ENCODE measurements at places on chromosomes 11 and 22.

- DNase-seq = no peak
Measured at GRCh38 chr11:131027491-131027890, 111.2 kb upstream of the SNX19 start.

GRCh38 chr22:25637672-25638071 lies 73.2 kb downstream of the GRK3 start:
- no peak for DNase-seq

GRCh38 chr22:36208914-36209313 lies 7.3 kb upstream of the APOL4 start:
- no peak for DNase-seq

- DNase-seq = no peak
Measured at GRCh38 chr22:38213990-38214301, 12.2 kb downstream of the MAFF start.

GRCh38 chr22:21651521-21652009 lies 9.5 kb downstream of the SDF2L1 start:
- no peak for DNase-seq

DNA sequence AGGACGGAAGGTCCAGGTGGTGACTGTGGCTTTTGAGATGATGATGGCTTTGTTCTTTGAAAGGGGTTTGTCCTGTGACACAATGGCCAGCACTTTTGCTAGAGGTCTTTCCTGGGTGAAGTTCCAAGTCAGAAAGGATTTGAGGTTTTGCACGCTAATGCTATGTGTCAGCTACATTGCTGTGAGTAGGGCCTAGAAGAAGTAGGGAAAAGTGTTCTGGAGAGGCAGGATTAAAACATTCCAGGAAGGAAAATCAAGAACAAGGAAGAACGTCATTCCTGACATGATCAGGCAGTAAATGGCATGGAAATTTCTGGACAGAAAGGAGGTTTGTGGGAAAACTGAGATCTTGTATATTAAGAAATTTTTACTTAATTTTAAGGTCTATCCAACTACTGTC lies 290.7 kb downstream of the NTM start:
- no peak for DNase-seq

DNA sequence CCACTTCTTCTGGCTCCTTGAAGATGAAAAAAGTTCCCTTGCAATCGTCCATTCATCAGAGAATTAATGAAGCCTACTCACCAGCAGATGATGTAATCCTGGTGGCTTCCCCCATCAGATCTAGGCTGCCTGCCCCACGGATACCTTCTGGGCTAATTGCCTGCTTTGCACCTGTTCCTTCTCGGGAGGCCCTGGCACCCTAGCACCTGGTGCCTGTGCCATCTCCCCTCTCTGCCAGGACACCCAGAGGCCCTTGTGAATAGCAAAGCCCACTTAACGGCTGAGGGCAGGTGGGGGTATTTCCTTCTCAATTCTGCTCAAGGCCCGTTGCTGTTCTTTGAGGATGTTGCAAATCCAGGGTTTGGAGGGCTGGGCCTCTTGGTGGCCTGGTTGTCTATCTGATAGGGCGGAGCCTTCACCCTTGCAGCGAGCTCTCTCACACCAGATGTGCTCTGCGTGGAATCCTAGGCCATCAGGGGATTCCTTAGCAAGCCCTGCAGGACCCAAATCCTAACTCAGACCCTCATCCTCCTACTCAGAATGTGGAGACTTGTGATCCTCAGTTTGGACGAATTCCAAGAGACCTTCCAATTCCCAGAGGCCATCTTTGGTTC lies at the start of gene LMO2:
TSS of gene LMO2 (minus strand) at position 363 of the 614 bp plus-strand sequence. CDS start 22,360 bp downstream, outside the sequence.
- DNase-seq = no peak

- no peak for DNase-seq
Measured at GRCh38 chr22:47796128-47796908, 1033.9 kb downstream of the TBC1D22A start.

- DNase-seq = no peak
Measured at GRCh38 chr22:22450343-22450839, 58.2 kb downstream of the ZNF280B start.

GRCh38 chr22:46587492-46588278 lies 32.5 kb upstream of the GRAMD4 start:
- DNase-seq = no peak

DNA sequence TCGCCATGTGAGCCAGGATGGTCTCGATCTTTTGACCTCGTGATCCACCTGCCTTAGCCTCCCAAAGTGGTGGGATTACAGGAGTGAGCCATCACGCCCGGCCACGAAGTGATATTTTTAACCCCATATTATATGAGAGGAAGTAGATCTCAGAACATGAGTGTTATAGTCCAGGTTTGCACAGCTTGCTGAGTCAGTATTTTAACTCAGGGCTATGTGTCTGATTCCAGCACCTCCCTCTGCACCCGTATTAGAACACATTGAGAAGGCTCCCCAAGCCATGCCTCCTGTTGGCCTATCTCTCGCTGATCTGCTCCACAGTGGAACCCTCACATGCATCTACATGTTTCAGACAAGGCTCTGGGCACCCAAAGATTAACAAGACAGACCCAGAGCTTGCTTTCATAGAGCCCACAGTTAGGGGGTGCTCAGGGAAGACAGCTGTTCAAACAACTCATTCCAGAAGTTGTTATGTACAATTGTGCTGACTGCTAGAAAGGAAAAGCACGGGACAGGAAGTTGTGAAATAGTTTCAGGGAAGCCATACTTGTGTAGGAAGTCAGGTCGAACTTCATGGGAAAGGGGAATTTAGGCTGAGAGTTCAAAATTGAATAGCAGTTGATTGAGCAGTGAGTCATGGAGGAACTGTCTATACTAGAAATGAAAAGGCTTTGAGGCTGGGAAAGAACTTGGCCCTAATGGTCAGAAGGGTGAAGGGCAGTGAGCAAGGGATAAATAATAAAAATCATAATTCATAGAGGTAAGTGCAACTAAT lies 49.3 kb upstream of the CLPB start:
- no peak for DNase-seq

- no peak for DNase-seq
Measured at GRCh38 chr11:69129647-69130046, 26.1 kb upstream of the SMIM38 start.

DNA sequence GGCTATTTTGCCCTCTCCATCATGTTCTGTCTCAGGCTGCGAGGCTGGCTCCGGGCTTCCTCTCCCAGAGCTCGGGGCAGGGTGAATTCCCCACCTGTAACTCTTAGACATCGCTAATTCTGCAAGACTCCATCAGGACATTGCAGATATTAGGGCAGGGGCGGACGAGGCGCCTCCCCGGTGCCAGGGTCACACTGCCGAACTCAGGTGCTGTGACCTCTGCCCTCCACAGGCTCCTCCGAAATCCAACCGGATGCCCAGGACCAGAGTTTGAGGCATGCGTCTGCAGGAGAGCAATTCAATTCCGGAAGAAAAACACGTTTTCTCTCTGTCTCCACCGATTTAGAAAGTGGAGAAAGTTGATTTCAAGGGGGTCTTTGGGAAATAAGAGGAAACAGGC lies 542.7 kb downstream of the BRD1 start:
- DNase-seq = no peak

GRCh38 chr11:59658036-59658435 lies 10.8 kb downstream of the PATL1 start:
- DNase-seq = no peak

GRCh38 chr11:72257570-72257969 lies 13.6 kb upstream of the PHOX2A start:
- no peak for DNase-seq

DNA sequence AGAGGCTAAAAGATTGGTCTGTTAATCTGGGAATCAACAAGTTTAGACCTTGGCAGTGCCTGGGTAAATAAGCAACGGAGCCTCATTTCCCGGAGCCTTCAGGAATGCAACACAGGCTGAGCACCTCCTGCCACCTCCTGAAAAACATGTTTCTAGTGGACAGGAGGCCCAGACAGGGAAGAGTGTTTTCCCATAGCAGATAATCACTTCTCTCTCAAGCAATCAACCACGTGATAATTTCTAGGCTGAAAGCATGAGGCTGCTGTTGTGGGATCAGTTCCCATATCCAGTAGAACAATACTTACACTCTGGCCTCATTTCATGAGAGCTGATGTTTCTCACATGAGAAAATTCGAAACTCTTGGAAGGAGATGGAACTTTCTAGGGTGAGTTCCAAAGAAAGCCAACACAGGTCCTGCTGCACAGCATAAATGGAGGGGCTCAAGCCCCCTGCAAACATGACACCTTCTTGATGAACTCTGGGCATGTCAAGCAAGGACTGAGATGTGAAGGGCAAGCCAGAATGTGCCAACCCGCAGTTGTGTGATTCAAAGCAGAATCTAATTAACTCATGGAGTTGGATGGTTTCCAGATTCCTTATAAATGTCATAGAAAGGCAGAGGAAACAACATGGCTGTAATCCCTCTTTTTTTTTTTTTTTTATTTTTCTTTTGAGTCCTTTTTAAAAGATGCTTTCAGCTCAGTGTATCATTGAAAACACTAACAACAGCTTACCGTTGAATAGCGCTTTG lies 228.5 kb upstream of the SESN3 start:
- DNase-seq = no peak

GRCh38 chr22:42939941-42940653 lies 74.9 kb downstream of the PACSIN2 start:
- DNase-seq = no peak

DNA sequence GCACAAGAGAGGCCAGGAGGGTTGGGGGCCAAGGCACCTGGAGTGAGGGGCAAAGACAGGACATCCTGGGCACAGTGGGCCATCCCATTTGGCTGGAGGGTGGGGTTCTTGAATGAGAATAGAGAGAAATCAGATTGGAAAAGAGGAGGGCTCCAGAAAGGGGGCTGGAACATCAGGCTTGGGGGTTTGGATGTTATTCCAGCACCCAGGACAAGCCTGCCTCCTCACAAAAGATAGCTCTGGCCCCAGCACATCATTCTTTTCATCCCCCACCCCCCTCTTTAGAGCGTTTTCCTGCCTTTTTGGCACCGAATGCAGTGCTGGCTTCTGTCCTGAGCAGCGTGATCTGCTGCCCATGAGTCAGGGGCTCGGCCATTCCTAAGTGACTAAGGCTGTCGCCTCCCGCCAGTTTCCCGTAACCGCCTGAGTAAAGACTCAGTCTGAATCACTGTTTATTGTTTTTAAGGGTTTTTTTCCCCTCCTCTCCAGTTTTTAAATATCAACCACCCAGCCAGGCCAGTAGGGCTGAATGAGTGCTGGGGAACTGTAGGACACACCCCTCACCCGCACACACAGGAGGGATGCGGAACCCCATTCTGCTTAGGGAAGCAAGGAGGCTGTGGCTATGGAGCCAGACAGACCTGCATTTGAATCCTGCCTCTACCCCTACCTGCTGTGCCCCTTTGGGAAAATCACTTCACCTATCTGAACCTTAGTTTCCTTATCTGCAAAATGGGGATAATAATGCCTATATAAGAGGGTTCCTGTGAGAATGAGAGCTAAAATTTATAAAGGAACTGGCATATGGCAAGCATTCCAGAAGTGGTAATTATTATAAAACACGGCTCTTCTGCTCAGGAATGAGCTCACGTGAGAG lies 32.4 kb upstream of the NAV2 start:
- DNase-seq = no peak

DNA sequence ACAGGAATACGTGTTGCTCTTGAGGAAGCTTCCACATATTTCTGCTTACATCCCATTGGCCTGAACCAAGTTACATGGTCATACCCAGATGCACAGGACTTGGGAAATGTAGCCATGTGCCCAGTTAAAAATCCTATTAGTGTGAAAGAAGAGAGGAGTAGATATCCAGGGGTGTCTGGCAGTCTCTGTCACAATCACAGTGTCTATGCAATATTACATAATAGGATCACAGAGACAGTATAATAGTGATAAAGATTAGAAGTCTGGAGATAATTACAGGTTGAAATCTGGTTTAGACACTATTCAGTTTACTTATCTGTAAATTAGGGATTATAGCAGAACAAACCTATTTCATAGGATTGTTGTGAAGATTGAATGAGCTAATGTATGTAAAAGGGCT lies 62.6 kb upstream of the SLC6A5 start:
- DNase-seq = no peak

DNA sequence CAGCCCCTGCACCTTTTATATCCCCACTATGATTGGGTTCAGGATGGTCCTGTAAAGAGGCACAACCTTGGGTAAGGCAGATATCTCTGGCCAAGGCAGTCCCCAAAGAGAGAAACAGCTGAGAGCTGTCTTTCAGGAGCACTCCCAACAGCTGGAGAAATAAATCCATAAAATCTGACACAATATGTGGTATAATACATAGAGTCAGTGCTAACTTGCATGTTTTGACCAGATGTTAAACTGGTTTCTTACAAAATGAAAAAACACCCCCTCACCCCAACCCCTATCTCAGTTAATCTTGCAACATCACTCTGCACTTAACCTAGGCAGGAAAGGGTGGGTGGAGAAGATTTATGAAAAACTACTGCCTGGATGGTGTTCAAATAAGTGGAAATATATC lies 44.0 kb upstream of the C11orf87 start:
- no peak for DNase-seq

GRCh38 chr11:64850979-64851567 lies 6.6 kb upstream of the CDC42BPG start:
- DNase-seq = no peak

GRCh38 chr11:72012897-72013721 lies 14.4 kb downstream of the IL18BP start:
- no peak for DNase-seq

- no peak for DNase-seq
Measured at GRCh38 chr11:77497368-77497767, 23.5 kb upstream of the PAK1 start.

GRCh38 chr11:61601512-61601911 lies 20.6 kb upstream of the SYT7 start:
- DNase-seq = no peak

DNA sequence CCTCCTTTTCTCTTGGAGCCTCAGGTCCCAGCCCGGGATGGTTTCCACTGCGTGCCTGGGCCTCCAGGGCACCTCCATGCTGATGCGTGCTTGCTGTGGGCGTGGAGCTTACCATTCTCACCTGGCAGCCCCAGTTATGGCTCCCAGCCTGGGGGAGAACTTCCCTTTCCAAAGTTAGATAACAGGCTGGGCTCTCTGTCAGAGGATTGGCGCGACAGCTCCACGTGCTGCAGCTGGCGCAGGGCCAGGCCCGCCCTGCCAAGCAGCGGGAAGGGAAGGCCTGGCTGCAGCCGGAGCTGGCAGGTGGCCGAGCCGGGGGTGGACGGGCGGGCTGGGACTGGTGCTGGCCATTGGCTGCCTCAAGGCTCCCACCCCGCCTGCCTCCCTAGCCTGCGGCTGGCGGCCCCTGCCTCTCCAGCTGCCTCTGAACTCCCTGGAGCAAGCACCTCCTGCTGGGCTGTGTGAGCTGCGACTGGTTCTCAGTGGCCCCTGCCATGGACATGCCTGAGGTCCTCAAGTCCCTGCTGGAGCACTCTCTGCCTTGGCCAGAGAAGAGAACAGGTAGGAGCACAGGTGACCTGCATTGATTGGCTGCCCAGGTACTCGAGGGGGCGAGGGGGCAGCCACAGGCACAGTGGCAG lies 14.6 kb upstream of the TEF start:
- DNase-seq = no peak

- peak; percentile 24 for DNase-seq
Measured at GRCh38 chr22:20509344-20510047, 2.1 kb downstream of the MED15 start.

Measured in activated CD4-positive, alpha-beta T cell treated with anti-CD3 and anti-CD28 coated beads for 1 hour (primary cell).